ENCODE measurements at places on chromosomes 7 and 10.
A peak's percentile ranks its signal among the peaks of the same experiment; 100 is the strongest.

GRCh38 chr10:1232164-1232911 lies 176.2 kb downstream of the WDR37 start:
- no peak for DNase-seq

DNA sequence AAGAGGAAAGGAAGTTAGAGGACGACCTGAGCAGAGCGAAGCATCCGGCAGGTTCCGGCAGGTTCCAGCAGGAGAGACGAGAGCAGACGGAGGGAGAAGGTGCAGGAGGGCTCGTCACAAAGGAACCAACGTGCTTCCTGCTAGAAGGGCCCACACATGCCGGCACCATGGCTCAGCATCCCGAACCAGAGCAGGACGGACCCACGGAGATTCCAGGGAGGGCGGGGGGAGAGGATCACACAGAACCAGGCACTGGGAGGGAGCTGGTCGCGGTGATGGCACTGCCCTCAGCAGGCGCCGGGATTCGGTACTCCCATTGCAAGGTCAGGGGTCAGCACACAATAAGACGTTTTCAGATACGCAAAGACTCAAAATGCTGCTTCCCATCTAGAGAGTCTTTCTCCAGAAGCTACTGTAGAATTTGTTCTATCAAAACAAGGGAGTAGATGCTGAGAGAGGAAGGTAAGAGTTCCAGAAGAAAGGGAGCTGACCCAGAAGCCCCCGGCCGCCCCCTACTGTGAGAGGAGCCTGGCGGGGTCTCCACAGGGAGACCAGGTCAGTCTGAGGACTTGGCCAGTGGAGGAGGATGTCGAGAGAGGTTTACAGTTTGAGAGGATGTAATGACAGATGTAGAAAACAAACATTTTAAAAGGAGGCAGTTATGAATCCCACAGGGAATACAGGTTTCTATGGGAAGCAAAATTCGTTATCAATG lies 23.6 kb upstream of the PWWP2B start:
- no peak for DNase-seq

DNA sequence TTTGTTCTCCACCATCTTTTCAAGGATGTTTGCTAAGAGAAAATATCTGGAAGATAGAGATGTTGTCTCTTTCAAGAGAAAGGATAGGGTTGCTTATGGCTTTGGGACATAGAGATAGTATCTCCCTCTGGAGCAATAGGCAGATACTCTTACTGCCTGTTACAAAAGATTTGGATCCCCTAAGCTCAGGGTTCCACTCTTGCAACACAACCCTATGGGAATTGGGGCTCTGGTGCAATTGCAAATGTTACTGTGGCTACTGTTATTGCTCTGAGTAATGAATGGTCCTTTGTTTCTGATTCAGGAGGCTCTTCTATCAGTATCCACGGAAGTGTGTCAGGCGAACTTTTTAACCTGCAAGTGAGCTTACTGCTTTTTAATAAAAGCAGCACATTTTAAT lies 88.8 kb downstream of the GPR85 start:
- DNase-seq, result no peak

DNA sequence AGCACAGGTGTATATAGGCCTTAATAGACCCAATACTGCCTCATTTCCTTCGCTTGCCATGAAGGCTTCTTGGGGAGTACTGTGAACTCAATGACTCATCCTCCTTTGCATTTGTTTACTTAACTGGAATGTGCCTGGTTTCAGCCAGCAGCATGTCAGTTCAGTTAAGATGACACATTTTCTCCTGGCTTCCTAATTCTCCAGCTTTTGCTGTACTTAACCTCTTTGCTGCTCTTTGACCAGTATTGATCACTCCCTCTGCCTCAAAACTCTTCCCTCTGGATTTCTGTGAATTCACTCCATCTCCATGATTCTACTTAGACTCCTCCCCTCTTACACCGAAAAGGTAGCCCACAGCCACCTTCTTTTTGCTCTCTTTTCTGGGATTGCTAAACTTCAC lies 135.7 kb downstream of the MAGI2 start:
- peak; percentile 50 for DNase-seq

- DNase-seq, result no peak
Observed at GRCh38 chr7:3042861-3043489, 692 bp downstream of the CARD11 start.

GRCh38 chr7:48420206-48420605 lies 248.9 kb downstream of the ABCA13 start:
- DNase-seq, result no peak

- DNase-seq, result no peak
Observed at GRCh38 chr10:62454687-62455397, 80.7 kb downstream of the ZNF365 start.

- no peak for DNase-seq
Observed at GRCh38 chr10:86316274-86316835, 50.2 kb downstream of the GRID1 start.

DNA sequence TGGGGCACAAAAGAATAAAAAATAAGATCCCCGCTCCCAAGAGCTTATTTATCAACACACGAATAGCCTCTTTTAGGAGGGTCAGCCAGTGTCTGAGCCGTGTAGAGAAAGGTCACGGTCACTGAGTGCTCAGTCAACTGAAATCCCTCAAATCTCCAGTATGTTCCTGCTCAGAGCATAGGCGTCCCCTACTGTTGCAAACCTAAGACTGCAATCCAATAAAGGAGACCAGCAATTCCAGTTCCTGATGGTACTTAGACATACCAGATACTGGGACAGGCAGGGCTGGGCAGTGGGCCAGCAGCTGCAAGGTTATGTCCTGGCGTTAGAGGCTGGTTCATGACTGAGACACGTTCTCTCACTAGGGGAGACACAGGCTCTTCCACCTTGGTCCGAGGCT lies 93.6 kb downstream of the CACNB2 start:
- DNase-seq, result no peak

DNA sequence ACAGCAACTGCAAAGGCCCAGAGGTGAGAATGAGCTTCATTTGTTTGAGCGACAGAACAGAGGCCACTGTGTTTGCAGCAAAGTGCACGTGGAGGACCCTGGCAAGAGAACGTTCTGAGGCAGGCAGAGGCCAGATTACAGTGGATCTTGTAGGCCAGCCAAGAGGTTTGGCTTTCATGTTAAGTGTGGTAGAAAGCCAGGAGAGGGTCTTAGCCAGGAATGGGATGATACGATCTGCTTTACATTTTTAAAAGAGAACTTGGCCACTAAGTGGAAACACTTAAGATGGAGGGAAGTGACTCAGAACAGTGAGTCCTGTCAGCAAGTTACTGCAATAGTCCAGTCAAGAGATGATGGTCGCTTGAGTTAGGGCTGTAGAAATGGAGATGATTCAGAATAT lies 4.6 kb downstream of the CCDC136 start:
- no peak for DNase-seq

- no peak for DNase-seq
Observed at GRCh38 chr10:82914655-82915136, 1039.7 kb downstream of the NRG3 start.

- no peak for DNase-seq
Observed at GRCh38 chr10:42177077-42177792, 461.1 kb downstream of the ZNF33B start.

GRCh38 chr7:1386623-1387220 lies 72.5 kb downstream of the MICALL2 start:
- DNase-seq, result no peak

DNA sequence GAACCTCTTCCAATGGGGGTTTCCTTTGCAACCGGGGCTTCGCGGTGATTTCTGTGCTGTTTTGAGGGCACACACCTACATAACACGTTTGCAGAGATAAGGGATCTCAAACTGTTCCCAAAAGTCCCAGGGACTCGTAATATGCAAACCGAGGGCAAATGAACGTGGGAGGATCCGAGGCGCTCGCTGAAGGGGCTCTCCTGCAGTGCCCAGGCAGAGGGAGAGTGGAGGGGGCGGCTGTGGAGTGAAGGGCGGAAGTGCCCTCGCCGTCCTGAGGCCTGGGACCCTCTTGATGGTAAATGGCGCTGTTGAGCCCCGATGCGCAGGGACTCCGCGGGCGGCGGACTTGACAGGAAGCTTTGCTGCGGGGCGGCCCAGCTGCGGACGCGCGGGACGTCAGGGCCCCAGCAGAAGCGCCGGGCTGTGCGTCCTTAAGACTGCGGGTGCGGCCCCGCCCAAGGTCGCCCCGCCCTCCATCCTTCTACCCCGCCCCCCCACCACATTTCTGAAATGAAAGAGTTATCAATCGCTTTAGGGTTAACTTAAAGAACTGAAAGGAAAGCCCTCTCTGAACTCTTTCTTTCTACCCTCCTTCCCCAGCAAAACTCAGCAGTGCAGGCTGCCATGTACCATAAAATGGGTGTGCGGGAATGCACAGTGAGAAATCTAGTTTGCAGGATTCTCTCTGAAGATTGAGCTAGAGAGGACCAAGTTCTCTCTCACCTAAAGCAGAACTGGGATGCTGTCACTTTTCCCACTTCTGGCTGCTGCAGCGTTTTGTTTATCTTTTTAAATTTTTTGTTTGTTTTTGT lies 151.8 kb upstream of the YAE1 start:
- peak; percentile 65 for DNase-seq

DNA sequence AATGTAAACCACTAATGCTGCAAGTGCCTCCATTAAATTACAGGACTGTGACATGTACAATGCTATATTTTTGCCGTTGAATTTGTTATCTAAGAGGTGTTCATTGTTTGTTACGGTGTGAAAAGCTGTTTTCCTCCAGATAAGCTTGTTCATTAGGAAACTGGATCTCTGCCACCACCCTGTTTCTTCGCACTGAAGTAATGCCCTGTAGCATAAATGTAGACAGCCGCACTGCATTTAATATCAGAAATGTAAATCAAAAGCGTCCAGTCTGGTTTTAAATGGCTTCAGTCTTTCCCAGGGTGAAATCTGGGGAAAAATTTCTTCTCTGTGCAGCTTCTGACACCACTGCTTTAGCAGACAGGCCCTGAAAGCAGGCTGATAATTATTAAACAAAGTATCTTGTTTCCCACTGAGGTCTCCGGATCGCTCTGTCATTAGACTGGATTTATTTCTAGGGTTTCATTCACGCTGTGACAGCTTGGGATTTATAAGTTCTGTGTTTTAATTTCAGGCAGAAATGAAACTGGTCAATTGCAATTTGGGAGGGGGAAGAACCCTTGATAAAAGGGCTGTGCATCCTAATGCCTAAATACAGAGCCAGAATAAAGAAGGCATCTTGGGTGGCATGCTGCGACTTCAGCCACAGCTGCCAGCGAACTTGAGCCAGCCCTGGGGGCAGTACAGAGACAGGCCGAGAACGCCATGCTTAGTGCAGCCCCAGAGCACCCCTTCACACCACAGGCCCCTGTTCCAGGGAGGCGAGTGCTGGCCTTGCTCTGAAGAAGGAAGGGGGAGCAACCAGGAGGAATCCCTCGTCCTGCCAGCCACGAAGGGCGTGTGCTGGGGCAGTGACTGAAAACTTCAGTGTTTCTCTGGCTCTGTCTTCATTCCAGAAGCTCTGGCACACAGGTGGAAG lies 547.7 kb upstream of the GALNT17 start:
- DNase-seq, result no peak

GRCh38 chr10:93758891-93759410 lies 1.2 kb downstream of the LGI1 start:
- DNase-seq, result no peak

- no peak for DNase-seq
Observed at GRCh38 chr7:52863652-52864051, 171.8 kb upstream of the POM121L12 start.

- DNase-seq, result no peak
Observed at GRCh38 chr10:100945754-100946153, 23.6 kb upstream of the SEMA4G start.

GRCh38 chr7:106064771-106065574 lies 47.1 kb downstream of the SYPL1 start:
- peak; percentile 95 for DNase-seq

DNA sequence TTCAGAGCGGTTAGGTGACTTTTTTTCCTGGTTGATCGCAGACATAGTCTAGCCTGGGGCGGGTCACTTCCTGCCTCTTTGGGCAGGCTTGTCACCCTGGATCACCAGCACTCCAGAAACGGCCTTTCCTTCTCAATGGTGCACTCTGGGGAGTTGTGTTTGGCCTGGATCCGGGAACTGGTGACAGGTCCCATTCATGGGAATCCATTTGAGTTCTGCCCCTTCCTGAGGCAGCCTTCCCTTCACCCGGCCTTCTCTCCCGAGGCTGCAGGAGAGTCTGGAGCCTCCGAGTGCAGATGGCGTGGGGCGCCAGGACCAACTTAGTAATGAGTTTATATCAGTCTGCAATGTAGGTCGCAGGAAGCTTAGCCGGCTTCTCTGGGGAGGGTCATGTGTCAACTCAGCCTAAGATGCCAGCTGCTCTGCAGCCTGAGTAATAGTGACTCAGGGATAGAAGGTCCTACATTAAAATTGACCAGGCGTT lies 54.2 kb downstream of the TACR2 start:
- DNase-seq, result peak; percentile 69

- no peak for DNase-seq
Observed at GRCh38 chr7:149281508-149282330, 19.7 kb downstream of the ZNF783 start.

GRCh38 chr7:5620459-5620881 lies 161.0 kb downstream of the RNF216 start:
- DNase-seq, result no peak

- no peak for DNase-seq
Observed at GRCh38 chr7:105519353-105519752, 2.7 kb downstream of the PUS7 start.

- no peak for DNase-seq
Observed at GRCh38 chr10:131998050-131998844, 16.5 kb upstream of the BNIP3 start.

GRCh38 chr7:131493581-131493980 lies 62.8 kb downstream of the PODXL start:
- no peak for DNase-seq

DNA sequence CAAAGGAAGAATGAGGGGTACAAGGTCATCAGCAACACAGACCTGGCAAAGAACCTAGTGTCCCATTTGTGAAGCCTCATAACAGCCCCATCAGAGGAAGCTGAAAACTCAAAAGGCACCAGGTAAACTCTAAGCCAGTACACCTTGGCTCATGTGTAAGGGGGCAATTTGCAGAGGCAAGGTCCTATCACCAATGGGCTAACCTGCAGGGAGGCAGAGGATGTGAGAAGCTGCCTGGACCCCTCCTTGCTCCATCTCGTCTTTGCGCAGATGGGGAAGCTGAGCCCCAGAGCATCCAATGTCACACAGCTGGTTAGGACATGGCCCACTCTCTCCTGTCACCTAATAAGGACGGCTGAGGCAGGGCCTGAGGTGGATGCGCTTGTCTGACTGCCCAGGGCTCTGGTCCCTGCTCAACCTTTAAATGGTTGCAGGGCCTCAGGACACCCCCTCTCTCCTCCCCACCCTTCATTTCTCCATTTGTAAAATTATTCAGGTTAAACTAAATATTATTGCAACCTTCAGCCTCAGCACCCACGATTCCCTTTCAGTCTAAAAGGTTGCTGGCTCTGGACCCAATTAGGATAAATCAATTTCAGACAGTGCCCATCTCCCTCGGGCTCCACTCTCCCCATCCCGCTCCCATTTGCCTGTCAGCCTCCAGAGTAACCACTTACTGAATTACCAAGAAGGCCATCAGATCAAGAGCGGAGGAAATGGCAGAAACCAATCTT lies 135.3 kb downstream of the OAT start:
- DNase-seq, result no peak

- no peak for DNase-seq
Observed at GRCh38 chr10:100869399-100869798, 43.4 kb upstream of the SLF2 start.

- DNase-seq, result no peak
Observed at GRCh38 chr10:76119036-76119435, 687.6 kb downstream of the LRMDA start.
